ENCODE measurements at places on chromosomes 7 and 10.

DNA sequence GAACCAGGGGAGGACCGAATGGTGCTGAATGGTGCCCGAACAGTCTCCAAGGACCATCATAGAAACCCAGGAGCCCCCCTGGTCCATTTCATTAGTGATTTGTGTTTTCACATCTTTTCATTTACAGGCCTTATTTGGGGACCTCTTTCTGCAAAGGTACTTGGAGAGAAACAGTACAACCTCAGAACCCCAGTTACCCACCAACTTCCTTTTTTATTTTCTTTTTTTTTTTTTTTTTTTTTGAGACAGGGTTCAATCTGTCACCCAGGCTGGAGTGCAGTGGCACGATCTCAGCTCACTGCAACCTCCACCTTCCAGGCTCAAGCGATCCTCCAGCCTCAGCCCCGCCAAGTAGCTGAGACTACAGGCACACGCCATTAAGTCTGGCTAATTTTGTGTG, 13.0 kb upstream of the ELN start:
- DNase-seq, result no peak

DNA sequence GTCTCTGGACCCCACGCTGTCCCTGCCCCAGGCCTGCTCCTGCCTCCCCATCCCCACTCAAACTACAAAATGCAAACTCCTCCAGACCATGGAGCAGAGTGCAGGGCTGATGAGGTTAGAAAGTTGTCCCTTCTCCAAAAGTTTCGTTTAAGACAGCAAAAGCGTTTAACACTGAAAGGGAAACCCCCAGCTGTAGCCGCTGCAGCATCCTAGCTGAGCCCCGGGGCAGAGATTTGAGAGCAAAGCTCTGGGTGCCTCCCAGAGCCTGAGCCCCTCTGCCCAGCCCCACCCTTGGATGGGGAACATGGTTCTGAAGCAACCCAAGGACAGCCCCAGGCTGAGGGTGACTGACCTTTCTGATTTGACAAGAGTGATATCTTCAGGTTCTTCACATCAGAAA, 52.8 kb upstream of the ENO4 start:
- no peak for DNase-seq

DNA sequence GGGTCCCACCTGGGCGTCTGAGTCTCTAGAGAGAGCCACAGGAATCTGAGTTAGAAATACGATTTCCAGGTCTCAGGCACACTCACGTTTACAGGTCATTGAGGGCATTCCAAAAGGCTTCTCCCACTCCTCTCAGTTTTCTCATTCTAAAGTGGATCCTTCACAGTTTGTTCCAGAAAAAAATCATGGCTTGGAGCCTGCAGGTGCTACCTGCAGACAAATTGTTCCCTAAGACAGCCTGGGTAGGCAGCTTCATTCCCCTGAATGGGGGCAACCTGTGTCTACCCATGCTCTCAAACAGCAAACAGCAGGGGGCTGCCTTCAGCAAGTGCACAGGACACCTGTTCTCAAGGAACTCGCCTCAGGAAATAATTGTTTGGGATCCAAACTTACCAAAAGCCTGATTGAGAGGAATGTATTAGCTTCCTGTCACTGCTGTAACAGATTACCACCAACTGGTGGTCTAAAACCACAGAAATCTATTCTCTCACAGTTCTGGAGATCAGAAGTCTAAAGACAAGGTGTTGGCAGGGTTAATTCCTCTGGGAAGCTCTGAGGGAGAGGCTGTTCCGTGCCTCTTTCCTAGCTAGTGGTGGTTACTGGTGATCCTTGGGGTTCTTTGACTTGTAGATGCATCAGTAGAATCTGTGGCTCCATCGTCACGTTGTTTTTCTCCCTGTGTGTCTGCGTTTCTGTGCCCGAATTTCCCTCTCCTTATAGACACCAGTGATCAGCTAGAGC, 117.2 kb downstream of the RAB11FIP2 start:
- no peak for DNase-seq

GRCh38 chr10:69968830-69969229, 83.8 kb upstream of the MACROH2A2 start:
- no peak for DNase-seq

- DNase-seq, result no peak
These were observed 33.3 kb upstream of the TES start for GRCh38 chr7:116177009-116177408.

DNA sequence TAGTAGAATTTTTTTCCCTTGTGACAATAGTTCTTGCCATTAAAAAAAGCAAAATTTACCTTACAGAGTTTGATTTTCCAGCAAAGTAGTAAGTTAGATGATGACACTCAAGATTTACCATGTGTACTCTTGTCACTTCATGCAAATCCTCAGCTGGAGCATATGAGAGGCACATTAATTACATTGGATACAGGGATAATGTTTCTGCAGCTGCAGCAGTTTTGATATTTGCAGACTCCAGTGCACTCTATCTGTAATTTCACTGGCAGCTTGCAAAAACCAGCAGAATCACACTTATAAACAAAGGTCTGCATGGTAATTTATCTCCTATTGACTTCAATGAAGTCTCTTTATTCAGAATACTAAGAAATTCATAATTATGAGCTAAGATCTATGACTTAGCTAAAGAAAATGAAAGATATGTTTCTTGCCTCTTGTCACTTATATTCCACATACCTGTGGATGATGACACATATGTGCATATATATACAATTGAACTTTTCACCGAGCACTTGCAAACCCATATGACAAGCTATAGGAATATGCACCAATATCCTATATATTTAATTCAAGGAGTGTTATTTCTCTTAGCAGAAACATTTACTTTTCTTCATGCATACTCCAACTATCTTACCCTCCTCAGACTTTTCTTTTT, 530.6 kb downstream of the PHTF2 start:
- DNase-seq, result no peak

DNA sequence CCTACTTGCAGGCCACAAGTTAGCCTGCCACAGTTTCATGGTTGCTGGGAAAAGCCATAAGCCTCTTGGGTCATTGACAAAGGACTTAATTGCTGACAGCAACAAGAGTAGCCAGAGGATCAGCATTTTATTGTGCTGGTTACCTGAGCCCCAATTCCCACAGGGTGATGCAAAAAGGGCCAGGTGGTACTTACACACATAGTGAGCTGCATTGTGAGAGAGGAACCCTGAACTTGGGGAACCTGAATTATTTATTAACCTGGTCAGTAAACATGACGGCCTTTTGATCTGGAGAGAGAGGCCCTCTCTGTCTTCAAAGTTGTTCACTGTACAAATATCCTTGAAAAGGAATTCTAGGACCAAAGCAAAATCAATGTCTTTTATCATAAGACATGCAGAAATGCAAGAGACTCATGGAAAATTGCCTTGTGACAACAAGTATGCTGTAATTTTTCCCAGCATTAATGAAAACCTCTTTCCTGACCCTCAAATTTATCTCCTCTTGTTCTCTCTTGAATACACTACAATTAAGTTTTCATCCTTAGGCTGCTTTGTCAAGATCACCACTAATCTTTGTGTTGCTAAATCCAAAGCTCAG, 102.9 kb upstream of the PHYHIPL start:
- no peak for DNase-seq

GRCh38 chr7:65980478-65981250, 1.3 kb downstream of the GUSB start:
- DNase-seq, result no peak

GRCh38 chr10:118595598-118596425, at the start of gene PRLHR:
Gene PRLHR, minus strand, starts transcription at chr10:118595648. Its CDS starts 404 bp downstream, at chr10:118595244.
- no peak for DNase-seq

DNA sequence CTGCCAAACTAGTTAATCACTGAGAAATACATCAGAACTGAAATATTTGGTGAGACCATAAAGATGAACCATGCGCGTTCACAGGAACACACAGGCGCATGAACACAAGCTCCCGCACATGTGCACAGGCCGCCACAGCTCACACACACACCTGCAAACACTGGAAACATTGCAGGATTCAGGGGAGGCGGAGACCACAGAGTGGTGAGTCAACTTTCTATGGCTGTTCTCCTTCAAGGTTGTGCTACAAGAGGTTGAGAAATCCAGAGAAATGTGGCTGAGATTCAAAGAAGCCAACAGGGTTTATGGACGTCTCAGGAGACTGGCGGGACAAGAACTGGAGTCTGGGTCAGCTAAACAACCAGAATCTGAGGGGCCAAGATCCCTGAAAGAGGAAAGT, 17.8 kb downstream of the ESYT2 start:
- peak; percentile 48 for DNase-seq

- DNase-seq, result no peak
These were observed 108.6 kb downstream of the NRF1 start for GRCh38 chr7:129719980-129720732.

- no peak for DNase-seq
These were observed 63.7 kb upstream of the PPIF start for GRCh38 chr10:79283616-79284015.

GRCh38 chr10:128571745-128572144, 445.5 kb upstream of the MKI67 start:
- no peak for DNase-seq

DNA sequence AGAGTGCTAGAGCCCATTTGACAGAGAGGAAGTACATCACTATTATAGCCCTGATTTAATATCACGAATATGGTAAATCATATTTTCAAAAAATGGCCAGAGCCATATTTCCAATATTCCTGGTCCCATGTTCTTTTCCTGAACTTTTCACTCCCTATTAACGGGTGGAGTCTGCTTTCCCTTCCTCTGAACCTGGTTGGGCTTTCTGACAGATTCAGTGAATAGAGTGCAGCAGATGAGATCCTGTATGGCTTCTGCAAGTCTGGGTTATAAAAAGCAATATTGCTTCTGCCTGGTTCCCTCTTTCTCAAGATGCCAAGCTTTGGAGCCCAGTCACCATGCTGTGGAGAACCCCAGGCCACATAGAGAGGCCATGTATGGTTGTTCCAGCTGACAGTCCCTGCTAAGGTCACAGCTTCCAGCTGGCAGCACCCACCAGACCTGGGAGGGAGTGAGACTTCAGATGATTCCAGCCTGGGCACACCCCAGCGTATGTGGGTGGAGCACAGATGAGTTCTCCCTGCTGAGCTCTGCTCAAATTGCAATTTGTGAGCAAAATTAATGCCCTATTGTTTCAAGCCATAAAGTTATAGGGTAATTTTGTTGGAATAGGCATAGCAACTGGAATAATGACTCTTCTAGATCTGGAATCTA, 17.9 kb upstream of the CHCHD3 start:
- DNase-seq, result no peak

GRCh38 chr7:30224511-30225062, 59.8 kb upstream of the ZNRF2 start:
- DNase-seq, result no peak

- no peak for DNase-seq
These were observed 1.4 kb upstream of the GIMAP5 start for GRCh38 chr7:150735596-150736358.

DNA sequence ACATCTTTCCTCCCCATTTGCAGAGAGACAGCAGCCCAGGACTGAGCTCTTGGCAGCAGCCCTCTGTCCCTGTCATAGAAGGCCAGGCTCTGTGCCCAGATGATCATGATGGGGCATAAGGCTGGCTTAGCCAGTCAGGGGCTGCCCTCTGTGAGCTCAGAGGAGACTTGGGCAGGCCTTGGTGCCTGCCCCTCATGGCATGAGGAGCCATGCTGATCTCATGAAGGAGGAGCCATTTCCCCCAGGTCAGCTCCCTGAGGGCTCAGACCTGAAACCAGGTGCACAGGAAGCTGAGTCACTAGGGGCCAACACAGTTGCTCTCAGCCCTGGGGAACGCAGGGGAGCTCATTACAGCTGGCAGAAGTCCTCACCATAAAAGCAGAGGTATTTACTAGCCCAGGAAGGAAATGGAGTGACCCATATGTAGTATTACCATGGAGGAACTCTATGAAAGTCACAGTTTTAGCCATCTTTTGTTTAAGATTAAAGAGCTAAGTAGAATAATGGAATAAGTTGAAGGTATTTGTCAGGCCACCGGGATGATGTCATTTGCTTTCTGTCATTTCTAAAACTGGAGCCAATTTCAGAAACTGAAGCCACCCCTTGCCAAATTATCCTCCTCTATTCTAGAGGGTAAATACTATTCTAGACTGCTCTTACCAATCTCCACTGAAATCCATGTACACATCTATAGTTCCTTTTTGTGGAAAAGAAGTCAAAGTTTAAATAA, 362.4 kb upstream of the ZNF32 start:
- DNase-seq, result no peak

DNA sequence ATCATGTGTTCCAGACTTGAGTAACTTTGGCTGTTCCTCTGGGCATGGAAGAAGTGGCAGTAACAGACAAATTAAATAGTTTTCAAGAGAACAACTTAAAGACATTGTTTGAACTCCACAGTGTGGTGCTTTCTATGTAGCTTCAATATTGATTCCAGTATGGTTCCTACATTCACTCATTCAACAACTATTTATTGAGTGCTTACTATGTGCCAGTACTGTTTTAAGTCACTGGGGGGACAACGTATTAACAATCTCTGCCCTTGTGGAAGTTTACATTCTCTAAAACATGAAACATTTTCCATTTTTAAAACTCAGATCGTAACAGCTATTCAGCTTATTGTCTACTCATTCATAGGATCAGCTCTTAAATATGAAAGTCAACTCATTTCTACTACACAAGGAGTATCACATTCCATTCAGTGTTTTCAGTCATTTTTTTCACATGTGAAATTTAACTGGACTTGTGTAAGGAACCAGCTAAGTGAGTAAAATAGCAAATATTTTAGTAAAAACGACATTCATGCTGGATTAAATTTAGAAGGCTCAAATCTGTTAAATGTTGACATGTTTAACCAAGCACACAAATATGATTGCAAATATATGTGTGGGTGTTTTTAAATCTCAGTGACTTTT, 13.6 kb upstream of the CUBN start:
- no peak for DNase-seq

DNA sequence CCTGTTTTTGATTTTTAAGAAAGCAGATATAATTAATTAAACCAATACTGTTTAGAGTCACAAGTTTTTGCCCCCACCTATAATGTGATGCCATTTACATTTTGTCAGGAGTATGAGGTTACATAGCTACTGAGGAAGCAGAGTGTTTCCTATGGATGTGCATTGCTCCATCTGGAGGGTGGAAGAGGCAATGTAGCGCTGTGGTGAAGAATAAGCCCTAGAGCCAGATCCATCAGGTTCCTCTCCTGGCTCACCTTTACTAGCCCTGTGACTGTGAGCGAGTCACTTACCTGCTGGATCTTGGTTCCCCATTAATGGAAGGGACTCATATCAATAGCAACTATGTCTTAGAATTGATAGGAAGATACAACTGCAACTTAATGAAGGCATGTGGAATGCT, 216.0 kb downstream of the GPAM start:
- no peak for DNase-seq

DNA sequence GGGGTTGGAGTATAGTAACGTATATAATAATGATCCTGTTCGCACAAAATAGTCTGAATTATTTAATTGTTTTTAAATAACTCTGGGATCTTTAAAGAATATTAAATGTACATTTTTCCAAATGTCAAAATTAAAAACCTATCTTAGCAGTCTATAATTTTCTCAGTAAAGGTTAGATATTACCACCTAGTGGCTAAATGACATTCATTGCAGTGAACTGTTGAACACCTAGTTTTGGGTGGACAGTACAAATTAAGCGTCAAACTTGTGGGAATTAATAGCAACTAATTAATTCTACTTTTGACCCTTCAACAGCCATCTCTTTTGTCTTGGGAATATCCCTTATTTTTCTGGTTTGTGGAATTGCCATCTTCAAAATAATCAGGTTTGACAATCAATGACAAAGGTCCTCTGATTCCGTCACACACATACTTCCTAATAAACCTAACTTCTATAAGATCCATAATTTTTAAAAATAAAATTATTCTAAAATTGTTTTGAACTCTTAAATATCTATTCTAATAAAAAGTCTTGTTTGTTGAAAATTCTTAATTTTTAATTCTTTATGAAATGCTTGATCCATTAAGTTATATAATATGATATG, 165.7 kb downstream of the SEMA3D start:
- no peak for DNase-seq
